ENCODE measurements at places on chromosomes 4 and X.

DNA sequence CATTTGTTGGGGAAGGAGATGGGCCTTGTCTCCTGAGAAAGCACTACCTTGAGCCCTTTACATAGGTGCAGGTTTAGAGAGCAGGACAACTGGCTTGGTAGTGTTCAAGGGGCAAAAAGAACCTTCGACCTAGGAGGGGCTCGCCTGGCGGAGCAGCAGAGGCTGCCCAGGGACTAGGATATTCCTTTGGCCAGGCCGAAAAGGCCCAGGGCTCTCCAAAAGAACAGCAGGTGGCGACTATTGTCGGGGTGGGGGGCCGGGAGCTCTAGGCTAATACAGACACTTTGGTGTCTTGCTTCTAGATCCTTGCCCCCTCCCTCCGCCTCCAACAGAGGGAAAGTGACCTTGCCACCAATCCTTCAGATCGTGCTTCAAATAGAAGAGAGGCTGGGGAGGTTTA is 7.1 kb upstream of the POU3F4 start:
- no peak for DNase-seq

GRCh38 chr4:158327525-158327924 is 117.2 kb downstream of the TMEM144 start:
- no peak for DNase-seq

DNA sequence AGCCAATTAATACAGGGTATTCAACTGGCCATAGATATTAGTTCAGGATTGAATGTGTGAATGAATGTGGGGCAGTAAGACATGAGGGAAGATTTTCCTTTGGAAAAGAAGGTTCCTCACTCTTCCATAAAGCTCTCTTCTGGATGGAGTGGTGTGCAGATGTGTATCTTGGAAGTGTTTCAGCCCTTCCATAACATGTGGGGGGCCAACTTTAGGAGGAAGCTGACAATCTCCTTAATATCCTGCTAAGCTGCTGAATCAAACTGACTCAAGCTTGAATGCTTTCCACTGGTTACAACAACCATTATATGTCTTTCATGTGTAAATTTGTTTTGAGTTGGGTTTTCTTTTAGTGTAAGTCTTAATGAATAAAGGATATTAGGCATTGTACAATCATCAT is 40.3 kb downstream of the FANCB start:
- no peak for DNase-seq

DNA sequence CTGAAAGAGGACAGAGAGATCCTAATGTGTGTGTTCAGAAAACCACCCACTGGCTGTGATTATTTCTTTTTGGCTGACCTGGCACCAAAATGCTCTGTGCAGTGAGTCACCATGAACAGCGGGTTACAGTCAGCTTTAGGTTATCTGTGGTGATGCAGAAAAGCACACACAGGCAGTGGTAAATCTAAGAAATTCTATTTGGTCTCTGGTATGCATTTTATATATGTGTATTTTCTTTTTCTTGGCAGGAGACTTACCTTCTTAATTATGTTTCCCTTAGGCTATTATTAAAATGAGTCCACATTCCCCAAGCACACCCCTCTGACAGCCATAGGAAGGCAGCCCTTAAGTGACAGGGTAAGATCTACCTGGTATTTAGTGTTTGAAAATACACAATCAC is 79.1 kb upstream of the TFDP3 start:
- DNase-seq: peak; percentile 46

DNA sequence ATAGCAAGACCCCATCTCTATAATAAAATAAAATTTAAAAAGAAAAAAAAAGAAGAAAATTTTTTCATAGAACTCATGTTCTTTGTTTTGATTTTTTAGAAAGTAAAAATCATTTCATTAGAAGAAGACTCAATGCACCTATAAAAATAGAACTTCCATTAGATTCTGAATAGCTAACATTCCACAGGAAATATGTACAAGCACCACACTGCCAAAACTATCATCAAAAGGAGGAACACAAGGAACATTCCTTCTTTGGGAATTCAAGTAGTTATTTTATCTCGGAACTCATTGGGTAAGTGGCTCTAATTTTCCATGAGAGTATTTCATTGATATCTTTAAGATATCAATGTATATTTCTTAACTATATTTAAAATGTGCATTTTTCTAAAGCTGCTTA is 157.6 kb downstream of the CAMK2D start:
- no peak for DNase-seq

DNA sequence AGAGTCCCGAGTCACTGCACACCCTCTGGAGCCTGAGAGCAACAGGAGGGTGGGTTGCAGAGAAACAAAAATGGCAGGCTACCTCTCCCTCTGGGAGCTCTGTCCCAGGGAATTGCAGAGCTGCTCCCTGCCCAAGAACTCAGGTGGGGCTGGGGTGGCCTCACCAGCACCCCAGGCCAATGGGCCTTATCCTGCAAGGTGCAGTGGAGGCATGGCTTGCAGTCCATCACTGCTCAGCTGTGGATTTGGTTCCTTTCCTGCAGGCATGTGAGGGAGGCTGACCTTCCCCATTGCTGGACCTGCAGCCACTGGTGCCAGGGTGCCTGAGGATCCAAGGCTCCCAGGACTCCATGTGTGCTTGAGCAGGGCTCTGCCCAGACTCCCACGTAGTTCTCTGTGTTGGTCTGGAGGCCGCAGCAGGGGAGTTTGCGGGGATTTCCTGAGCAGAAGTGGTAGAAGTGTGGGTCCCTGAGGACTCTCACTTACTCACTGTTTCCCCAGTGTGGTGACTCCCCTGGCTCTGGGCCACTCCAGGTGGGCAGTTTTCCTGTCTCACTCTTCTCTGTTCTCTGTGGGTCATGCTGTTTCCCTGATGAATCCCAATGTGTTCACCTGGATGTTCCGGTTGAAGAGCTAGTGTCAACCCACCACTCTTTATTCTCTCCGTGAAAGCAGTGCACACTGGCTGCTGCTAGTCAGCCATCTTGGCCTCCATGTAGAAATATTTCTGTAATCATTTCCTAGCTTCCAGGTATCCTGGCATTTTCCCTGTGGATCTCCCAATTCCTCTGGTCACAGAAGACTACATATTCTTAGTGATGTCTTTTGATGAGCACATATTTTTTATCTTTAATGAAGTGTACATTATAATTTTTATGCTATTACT is 82.3 kb downstream of the ARHGAP24 start:
- DNase-seq: no peak

- DNase-seq: no peak
Measured at GRCh38 chr4:47915378-47915777, 995 bp upstream of the NFXL1 start.

DNA sequence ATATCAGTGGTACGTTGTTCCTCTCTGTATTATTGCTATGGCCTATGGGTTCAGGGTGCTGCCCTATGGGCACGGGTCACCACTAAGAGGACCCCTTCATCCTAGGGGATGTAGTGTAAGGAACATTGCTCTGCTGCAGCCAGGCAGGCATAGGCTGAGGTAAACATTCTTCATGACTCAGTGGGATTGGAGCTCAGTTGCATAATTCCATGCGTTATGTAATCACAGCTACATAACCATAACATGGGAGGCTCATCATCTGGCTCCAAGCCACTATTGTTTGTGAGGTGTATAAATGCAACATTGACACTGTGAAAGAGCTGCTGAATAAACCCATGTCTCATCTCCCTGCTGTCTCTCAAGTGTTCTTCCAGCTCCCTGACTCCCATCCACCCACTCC is 375.2 kb downstream of the MAGEE1 start:
- no peak for DNase-seq

DNA sequence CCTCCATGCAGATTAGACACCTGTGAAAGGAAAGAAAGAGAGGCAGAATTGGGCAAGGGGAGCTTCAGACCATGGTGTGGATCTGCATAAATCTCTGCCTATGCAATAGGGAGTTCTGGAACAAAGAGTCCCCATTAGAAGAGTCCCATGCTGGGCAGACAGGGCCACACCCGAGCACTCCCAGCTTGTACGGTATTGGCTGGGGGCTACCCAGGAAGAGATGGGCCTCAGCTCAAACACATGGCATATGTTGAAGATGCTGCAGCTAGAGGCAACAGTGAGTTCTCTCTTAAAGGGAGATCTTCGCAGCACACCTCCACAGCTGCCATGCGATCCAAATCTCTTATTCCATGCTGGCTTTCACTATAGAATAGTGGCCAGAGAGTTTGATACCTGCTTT is 24.7 kb downstream of the CCNG2 start:
- no peak for DNase-seq

DNA sequence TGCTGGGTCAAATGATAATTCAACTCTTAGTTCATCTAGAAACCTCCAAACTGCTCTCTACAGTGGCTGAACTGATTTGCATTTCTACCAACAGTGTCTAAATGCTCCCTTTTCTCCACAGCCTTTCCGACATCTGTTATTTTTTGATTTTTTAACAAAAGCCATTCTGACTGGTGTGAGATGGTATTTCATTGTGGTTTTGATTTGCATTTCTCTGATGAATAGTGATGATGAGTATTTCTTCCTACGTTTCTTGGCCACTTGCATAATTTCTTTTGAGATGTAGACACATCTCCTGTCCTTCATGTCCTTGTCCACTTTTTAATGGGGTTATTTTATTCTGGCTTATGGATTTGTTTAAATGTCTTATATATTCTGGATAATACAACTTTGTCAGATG is 298.2 kb upstream of the ARSJ start:
- no peak for DNase-seq

DNA sequence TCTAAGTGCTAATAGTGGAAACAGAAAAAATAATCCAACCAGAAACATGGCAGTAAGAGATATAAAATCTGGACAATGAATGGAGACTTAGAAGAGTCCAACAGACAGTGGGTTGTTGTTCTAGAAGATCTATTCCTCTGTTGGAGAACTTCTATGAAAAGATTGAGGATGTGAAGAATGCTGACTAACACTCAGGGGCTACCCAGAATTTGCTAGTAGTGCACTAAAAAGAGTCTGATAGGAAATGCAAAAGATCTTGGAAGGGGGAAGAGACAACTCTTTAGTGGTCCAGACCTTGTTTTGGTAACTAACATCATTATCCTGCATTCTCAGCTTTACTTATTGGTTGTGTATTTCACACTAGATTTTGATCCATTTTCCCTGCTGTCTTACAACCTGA is 77.9 kb downstream of the SMARCA1 start:
- DNase-seq: no peak
